ENCODE measurements at places on chromosomes 1 and 21.

- H3K36me3 ChIP-seq: no peaks in the 10 kb centered on the region
Measured at GRCh38 chr1:244779410-244779809, 56.0 kb upstream of the COX20 start.

- H3K27me3 ChIP-seq: peaks cover 98% of the 10 kb centered on the region
- no peak for ATAC-seq
- H3K4me1 ChIP-seq: no peaks in the 10 kb centered on the region
- no peak overlapping the region for H3K4me3 ChIP-seq
- no peaks in the 10 kb centered on the region for H3K36me3 ChIP-seq
Measured at GRCh38 chr1:3244927-3245315, 175.9 kb downstream of the PRDM16 start.

GRCh38 chr1:90507173-90507572 is 209.9 kb downstream of the BARHL2 start:
- no peak for ATAC-seq
- H3K4me1 ChIP-seq: no peaks in the 10 kb centered on the region

DNA sequence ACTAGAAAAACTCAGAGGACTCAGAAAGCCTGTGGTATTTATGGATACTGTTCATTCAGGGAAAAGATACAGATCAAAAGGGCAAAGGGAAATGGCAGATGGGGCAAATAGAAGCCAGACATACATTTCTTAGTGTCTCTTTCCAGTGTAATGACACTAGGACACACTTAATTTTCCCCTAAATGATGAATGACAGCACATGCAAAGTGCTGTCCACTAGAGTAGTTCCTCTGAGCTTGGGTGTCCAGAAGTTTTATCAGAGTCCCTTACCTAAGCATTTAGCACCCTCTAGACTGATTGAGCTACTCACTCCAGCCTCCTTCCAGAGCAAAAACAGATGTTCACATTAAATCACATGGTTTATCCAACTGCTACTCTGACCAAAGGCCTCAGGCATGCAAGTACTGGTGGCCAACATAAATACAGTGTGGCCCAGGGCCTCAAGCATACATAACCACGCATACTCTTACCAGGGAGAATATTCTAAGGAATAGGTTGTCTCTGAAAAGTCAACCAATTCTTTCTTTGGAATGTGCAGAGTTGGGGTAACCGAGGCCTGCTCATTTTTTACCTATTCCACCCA is 166.9 kb downstream of the NCAM2 start:
- H3K36me3 ChIP-seq: no peaks in the 10 kb centered on the region
- no peak overlapping the region for H3K27ac ChIP-seq
- H3K4me3 ChIP-seq: no peak overlapping the region
- no peak for ATAC-seq
- H3K27me3 ChIP-seq: no peaks in the 10 kb centered on the region

DNA sequence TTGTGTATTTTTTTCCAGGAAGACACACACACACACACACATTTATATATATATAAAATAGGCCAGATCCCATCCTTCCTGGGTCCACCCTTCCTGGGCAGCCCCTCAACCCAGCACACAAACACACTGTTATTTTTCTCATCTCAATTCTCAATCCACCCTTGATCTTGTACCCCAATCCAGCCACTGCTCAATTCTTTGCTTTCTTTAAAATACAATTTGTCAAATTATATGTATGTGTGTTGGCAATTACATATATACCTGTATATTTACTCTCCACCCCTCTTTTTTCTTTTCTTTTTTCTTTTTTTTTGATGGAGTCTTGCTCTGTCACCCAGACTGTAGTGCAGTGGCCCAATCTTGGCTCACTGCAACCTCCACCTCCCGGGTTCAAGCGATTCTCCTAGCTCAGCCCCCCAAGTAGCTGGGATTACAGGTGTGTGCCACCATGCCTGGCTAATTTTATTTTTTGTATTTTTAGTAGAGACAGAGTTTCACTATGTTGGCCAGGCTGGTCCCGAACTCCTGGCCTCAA is 88.3 kb downstream of the DHRS3 start:
- no peak overlapping the region for H3K27ac ChIP-seq
- H3K36me3 ChIP-seq: no peaks in the 10 kb centered on the region
- no peaks in the 10 kb centered on the region for H3K27me3 ChIP-seq
- no peak for ATAC-seq
- H3K4me3 ChIP-seq: no peak overlapping the region

GRCh38 chr21:41879190-41879998 is at the start of gene PRDM15:
Gene PRDM15, minus strand, starts transcription at chr21:41879344. Its CDS starts 18,981 bp downstream, at chr21:41860363.
- H3K4me1 ChIP-seq: peaks cover 6% of the 10 kb centered on the region
- H3K27ac ChIP-seq: peak within 1 kb of the TSS; percentile 87
- peak within 1 kb of the TSS; percentile 93 for H3K4me3 ChIP-seq

DNA sequence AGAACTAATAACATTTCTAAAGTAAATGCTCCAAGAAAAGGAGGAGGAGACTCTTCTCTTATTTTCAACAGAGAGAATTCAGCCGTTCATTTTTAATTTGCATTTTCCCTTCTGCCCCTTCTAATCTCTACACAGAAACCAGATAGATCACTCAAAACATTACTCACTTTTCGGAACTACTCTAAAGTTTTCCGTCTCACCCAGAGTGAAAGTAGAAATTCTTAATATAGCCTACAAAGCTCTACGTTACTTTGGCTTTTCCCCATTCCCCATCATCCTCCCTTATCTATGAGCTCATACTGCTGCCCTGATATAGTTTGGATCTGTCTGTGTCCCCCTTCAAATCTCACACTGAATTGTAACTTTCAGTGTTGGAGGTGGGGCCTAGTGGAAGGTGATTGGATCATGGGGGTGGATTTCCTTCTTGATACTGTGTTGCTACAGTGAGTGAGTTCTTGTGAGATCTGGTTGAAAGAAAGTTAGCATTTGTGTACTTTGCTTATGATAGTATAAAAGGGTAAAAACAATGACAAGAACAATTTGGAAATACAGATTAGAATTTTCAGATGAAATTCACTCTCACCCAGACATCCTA is 188.2 kb downstream of the AMY1C start:
- H3K27ac ChIP-seq: no peak overlapping the region
- no peaks in the 10 kb centered on the region for H3K27me3 ChIP-seq
- H3K4me1 ChIP-seq: no peaks in the 10 kb centered on the region
- no peak overlapping the region for H3K4me3 ChIP-seq
